ENCODE measurements at places on chromosomes 3 and 15. TPM values are rescaled to one million over a fixed set of nuclear protein-coding genes. Genes with fewer than 3 reads are reported as not detected.

The SPINK8 gene
- not detected for total RNA-seq

The NEK10 gene
- 0.34 TPM for total RNA-seq

The TRPM1 gene
- total RNA-seq: not detected

The ADAMTS17 gene
- 0.30 TPM for total RNA-seq

The C3orf49 gene
- total RNA-seq: not detected

The RASGRP1 gene
- total RNA-seq: not detected

The C3orf85 gene
- total RNA-seq: not detected

The MNS1 gene
- total RNA-seq: 3.4 TPM

The MUC20 gene
- total RNA-seq: 0.15 TPM

The THPO gene
- total RNA-seq: not detected

The IL20RB gene
- 3.0 TPM for total RNA-seq

The USP8 gene
- 20.7 TPM for total RNA-seq

The CISH gene
- total RNA-seq: 2.1 TPM

The INKA1 gene
- 2.5 TPM for total RNA-seq

The GRAMD1C gene
- total RNA-seq: 4.6 TPM

The HAPLN3 gene
- 4.9 TPM for total RNA-seq

The TMEM40 gene
- not detected for total RNA-seq

The RTP1 gene
- not detected for total RNA-seq

The SERINC4 gene
- total RNA-seq: 0.15 TPM

The TMEM202 gene
- total RNA-seq: not detected
